Heart left ventricle (tissue), 16 donors: ENCODE measurements at places on chromosomes 16 and 17. TPM values are rescaled to one million over a fixed set of nuclear protein-coding genes. Genes with fewer than 3 reads are reported as not detected.

Gene PHLPP2
- polyA plus RNA-seq, result 1.6 TPM

GRCh38 chr17:75553295-75554110, 28.0 kb downstream of the LLGL2 start:
- DNase-seq, result no peak

GRCh38 chr17:63023049-63023448, 57.0 kb downstream of the TANC2 start:
- no peak for DNase-seq

- DNase-seq, result no peak
Measured at GRCh38 chr17:36524428-36524876, 10.2 kb downstream of the MYO19 start.

Gene PRSS36
- 2.6 TPM for polyA plus RNA-seq

DNA sequence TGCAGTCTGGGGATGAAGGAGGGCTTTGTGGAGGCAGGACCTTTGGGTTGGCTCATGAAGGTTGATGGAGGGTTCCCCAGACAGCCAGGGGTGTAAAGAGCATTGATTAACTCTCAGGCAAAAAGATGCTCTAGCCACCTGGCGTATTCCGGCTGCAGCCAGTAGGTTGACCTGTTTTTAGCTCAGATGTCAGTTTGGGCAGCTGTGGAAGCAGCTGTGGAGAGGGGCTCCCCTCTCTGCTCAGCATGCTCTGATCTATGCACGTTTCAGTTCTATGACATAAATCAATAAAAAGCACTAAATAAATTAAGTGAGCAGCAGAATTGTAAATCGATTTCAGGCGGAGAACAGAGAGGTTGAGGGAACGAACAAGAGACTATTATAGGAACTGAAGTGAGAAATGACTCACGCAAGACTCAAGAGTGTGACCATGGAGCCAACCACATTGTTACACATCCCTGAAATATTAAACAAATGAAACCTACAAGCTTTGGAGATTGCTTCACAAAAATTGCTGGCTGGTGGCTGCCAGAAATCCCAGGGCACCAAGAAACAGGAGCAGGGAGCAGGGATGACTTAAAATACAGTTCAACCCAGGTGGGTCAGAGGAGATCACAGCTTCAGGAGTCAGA, 111.9 kb downstream of the GSG1L start:
- no peak for DNase-seq
